ENCODE measurements at places on chromosomes 12 and 14.

DNA sequence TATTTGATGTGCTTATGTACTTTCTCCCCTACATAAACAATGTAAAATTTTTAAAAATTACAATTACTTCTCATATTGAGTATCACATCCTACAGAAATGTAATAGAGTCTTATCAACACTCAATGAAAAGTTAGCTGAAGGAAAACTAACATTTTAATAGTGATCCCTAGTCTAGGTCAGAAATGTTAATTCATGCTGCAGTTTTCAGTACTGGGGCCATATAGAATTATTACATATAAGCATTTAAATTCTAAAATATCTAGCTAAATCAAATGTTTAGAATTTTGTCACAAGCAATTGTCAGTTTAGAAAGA, 37.8 kb downstream of the SLC6A15 start:
- no peak for DNase-seq

GRCh38 chr12:63900922-63901793, 56.7 kb downstream of the SRGAP1 start:
- no peak for DNase-seq

DNA sequence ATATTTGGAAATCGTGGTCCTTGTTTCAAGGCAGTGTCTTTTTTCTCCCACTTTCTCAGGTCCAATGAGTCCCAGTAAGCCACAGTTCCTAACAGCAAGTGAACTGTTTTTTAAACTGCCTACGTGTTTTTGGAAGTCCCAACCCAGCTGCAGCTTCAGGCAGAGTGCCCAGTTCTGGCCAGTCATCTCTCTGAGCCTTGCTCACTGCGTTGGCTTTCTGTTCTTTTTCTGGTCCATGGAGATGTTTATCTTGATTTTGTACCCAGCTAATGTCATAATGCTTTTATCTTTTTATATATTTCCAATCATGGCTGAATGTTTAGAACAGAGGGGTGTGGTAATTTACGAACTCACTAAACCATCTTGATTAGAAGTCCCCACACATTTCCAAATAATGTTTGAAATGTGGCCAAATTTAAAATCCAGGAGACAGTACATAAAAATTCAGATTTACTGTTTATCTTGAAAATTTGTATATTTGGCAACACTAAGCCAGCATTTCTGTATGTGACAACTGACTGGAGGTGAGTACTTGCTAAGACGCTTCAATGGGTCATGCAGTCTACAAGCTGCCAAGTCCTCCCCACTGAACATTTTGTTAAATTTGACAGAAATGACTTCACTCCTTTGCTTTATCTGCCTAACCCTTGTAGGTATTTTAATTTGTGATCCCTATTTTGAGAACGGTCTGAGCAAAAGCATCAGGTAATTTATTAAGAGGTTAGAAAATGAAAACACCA, 46.1 kb upstream of the OTOGL start:
- DNase-seq = no peak

- no peak for DNase-seq
Observed at GRCh38 chr12:53599579-53599978, 26.6 kb downstream of the ATF7 start.

GRCh38 chr14:99209409-99209808, 62.6 kb downstream of the BCL11B start:
- no peak for DNase-seq

All from NCI-H1436 (cell line).